Cardiac fibroblast (primary cell): ENCODE measurements at places on chromosomes 3 and 15.

GRCh38 chr3:160444411-160444810, 5.2 kb downstream of the TRIM59 start:
- DNase-seq = no peak

GRCh38 chr15:55613727-55614126, 25.6 kb upstream of the PYGO1 start:
- no peak for DNase-seq

DNA sequence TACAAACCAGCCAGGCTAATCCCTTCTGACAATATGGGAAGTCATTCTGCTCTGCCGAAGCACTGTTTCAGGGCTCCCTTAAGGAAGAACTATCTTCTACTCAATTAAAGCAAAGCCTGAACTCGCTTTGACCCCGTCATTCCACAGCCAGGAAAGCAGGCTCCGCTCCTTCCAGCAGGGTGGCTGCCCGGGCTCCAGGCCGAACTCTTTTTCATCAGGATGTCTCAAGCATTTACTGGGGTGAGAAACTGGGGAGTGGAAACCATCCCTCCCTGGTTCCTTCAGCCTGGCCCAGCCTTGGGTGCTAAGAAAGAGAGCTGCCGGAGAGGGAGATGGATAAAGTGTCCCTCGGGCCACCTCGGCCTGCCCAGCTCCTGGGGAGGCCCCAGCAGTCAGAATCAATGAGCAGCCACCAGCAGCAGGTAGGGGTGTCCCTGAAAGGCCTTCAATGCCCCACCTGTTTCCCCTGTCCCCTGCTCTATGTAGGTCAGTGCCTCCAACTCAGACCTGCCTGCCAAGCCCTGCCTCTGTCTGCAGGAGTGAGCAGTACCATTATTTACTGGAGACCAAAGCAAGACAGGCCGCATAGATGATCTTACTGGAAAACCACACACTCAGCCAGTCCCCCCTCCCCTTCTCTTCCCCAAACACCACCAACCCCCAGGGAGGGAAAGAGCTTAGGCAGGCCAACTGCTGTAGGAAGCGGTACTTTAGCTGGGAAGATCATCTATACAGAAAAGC, 225.6 kb upstream of the TLE3 start:
- DNase-seq = no peak

GRCh38 chr3:5296362-5296761, 108.9 kb downstream of the EDEM1 start:
- no peak for DNase-seq

DNA sequence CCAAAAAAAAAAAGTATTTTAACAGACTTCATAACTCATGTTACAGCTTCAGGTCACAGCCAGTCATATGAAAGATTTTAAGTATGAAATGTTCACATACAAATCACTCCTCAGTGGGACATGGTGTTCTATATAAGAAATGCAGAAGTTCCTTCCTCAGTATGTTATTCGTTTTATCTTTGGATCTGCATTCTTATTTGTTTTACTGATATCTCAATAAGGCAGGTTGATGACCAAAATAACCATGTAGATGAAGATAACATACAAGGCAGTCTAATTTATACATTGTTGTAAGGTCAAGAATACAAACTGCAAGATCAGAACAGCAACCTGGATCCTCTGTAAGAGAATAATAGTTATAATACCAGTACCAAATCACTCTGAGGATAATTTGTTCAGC, 75.6 kb downstream of the CHAC1 start:
- no peak for DNase-seq

- DNase-seq = no peak
These were observed 51.5 kb downstream of the PGPEP1L start for GRCh38 chr15:98955961-98956723.
